ENCODE measurements at places on chromosomes 16 and 17.

DNA sequence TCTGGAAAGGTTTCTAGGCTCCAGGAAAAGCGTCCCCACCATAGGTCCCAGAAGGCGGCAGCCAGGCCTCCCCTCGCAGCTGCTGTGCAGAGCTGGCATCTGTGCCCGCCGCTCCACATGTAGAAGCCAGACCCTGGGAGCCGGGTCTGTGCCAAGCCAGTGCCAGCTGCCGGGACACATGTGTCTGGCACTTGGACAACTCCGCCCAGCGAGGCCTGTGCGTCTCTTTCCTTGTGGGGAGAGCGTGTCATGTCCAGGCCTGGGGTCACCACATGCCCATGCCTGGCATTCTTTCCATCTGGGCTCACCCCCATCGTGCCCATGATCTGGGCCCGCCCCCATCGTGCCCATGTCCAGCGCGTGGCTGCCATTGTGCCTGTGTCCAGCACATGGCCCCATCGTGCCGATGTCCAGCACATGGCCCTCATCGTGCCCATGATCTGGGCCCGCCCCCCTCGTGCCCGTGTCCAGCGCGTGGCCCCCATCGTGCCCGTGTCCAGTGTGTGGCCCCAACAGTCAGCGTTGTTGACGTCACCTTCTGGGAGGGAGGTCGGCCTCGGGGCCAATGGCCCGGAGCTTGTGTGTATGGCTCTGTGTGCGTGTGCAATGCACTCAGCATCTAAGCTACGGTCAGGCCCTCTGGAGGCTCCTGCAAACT lies 13.3 kb upstream of the ACSF3 start:
- DNase-seq = no peak

DNA sequence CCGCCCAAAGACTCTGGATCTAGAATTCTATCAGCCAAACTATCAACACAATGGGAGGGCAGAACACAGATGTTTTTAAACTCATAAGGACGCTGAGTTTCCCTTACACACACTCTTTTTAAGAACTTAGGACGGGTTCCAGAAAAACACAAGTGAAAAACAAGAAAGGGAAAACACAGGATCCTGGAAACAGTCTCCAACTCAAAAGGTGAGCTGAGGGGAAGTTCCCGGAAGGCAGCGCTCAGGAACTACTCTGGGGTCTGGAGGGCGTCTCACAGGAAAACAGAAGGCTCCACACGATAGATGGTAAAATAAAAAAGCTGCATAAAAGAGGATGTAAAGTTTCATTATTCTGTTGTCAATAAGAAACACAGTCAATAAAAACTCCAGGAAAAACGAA lies 80.2 kb upstream of the DOC2B start:
- DNase-seq = no peak

GRCh38 chr17:49821916-49822315 lies 26.0 kb downstream of the TAC4 start:
- DNase-seq = no peak

DNA sequence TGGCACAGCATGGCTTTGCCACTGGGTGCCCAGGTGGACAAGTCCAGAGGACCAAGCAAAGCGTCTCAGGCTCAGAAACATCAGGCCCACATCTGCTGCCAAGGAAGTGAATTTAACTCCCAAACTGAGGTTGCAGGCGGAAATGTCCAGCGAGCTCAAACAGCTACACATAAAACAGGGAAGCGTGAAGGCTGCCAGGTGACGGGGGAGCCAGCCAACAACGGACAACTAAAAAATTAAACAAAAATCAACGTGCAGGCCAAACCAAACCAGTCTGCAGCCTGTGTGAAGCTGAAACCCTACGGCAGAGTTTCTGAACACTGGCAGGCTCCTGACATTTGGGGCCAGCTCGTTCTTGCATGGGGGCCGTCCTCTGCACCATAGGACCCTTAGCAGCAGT lies 2.5 kb downstream of the TK1 start:
- DNase-seq = no peak

- DNase-seq = no peak
Observed at GRCh38 chr17:336110-337021, 16.2 kb downstream of the RPH3AL start.

DNA sequence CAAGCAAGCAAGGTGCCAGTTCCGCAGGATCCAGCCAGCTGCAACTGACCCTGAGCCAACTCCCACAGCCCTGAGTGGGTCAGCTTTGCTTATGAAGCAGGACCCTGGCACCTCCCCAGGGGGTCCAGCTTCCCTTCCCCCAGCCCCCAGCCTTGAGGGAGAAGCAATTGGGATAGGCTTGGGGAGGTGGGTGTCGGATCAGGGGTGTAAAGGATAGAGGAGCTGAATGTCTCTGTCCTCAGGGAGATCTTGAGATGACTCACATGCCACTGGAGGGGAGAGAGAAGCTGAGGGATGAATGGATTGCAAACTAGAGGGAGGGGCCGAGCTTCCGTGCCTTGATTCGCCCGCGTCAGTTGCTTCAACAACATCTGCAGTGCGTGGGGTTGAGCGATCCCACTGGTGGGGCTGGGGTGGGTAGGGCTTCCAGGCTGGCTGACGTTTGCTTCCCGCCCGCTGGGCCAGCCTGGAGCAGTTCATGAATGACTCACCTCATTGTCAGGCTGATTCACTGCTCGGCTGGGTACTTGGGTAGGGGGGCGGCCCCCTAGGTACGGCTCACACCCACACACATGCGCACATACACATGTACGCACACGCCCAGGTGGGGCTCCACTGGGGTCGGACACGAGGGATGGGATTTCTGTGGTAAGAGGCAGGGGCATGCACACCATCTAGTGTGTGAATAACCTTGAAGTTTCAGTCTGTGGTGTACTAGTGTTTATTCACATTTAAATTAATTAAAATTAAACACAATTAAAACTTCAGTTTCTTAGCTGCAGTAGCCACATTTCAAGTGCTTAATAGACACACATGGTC lies 3.6 kb upstream of the HROB start:
- peak; percentile 82 for DNase-seq

GRCh38 chr17:39761861-39762496 lies 24.2 kb downstream of the GRB7 start:
- no peak for DNase-seq

- DNase-seq = no peak
Observed at GRCh38 chr17:45732926-45733505, 51.1 kb upstream of the CRHR1 start.

DNA sequence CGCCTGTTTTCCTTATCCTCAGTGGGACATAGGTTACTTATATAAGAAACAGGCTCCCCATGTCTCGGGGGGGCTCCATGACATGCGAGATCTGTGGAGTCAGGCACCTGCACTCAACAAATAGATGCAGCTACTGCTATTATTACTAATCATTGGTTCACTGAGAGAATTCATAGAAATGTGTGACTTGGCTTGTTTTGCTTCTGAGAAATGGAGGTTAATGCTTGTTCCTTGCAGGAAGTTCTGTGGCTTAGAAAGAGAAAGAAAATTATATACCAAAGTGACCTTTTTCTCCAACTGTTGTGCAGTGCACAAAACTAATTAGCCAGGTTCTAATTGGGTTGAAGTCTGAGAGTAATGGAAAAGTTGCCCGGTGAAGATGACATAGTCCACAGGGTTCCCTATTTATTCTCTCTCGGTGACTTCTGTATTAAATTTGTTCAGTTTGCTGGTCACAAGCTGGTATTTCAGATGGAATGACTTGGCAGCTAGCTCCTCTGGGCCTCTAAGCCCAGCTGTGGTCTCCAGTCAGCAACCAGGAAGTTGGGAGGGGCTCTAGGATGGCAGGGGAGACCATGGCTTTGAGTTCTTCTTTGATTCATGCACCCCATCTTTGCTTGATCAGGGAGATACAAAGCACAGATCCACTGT lies 17.6 kb upstream of the MAF start:
- no peak for DNase-seq

DNA sequence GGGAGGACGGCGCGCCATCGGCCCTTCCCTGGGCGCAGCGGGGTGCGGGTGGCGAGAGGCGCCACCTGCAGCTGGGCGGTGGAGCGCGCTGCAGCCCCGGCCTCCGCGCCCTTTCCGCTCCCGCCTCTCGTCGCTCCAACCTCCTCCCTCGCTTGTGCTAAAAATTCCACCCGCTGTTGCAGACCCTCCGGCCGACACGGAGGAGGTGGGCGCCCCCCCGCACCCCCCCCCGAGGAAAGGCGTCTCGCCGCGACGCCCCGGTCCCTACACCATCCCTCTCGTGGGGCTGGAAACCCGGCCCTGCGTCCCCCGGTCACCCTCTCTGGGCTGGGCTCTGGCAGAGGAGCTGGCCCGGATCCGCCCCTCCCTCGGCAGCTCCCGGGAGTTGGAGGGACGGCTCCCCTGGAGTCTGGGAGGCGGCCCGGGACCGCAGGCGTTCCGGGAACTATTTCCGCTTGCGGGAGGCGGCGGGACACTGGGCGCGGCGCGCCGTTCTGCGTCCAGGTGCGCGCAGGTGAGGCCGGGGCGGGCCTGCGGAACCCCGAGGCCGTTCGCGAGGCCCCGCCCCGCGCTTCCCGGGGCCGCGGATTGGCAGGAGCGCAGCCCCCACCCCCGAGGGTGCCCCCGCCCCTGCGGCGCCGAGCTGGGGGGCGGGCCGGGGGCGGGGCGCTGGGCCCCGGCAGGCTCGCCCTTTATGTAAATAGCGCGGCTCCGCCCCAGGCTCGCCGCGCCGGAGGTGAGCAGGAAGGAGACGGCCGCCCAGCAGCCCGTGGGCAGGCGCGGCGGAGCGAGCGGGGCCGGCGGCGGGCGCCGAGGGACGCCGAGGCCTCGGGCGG lies at the start of gene LLGL2:
Gene LLGL2, plus strand, starts transcription at position 728 of the 836 bp plus-strand sequence. CDS start 17,730 bp downstream, outside the sequence.
- DNase-seq = peak; percentile 94

DNA sequence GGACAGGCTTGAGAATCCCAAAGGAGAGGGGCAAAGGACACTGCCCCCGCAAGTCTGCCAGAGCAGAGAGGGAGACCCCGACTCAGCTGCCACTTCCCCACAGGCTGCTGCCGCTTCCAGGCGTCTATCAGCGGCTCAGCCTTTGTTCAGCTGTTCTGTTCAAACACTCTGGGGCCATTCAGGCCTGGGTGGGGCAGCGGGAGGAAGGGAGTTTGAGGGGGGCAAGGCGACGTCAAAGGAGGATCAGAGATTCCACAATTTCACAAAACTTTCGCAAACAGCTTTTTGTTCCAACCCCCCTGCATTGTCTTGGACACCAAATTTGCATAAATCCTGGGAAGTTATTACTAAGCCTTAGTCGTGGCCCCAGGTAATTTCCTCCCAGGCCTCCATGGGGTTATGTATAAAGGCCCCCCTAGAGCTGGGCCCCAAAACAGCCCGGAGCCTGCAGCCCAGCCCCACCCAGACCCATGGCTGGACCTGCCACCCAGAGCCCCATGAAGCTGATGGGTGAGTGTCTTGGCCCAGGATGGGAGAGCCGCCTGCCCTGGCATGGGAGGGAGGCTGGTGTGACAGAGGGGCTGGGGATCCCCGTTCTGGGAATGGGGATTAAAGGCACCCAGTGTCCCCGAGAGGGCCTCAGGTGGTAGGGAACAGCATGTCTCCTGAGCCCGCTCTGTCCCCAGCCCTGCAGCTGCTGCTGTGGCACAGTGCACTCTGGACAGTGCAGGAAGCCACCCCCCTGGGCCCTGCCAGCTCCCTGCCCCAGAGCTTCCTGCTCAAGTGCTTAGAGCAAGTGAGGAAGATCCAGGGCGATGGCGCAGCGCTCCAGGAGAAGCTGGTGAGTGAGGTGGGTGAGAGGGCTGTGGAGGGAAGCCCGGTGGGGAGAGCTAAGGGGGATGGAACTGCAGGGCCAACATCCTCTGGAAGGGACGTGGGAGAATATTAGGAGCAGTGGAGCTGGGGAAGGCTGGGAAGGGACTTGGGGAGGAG lies at the start of gene CSF3:
Gene CSF3, plus strand, starts transcription at position 436 of the 993 bp plus-strand sequence. Its CDS starts 35 bp downstream, at position 471.
- peak; percentile 50 for DNase-seq

- DNase-seq = no peak
Observed at GRCh38 chr17:66793814-66794213, 41.1 kb upstream of the CACNG5 start.

GRCh38 chr16:88359008-88359407 lies 23.8 kb upstream of the ZNF469 start:
- DNase-seq = no peak

- DNase-seq = no peak
Observed at GRCh38 chr17:81244358-81245023, 5.4 kb downstream of the NDUFAF8 start.

- no peak for DNase-seq
Observed at GRCh38 chr16:17777408-17777863, 306.7 kb upstream of the XYLT1 start.

GRCh38 chr16:23509782-23510163 lies 521 bp downstream of the GGA2 start:
- DNase-seq = no peak

DNA sequence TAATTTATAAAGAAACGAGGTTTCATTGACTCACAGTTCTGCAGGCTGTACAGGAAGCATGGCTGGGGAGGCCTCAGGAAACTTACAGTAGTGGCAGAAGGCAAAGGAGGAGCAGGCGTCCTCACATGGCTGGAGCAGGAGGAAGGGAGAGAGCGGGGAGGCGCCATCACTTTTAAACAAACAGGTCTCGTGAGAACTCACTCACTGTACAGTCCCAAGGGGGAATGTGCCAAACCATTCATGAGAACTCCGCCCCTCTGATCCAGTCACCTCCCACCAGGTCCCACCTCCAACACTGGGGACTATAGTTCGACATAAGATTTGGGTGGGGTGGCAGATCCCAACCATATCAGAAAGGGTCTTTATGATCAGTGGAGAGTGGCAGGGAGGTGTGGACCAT lies 392.4 kb upstream of the TNRC6C start:
- no peak for DNase-seq

GRCh38 chr16:4426021-4426684 lies 485 bp downstream of the DNAJA3 start:
- DNase-seq = peak; percentile 49

DNA sequence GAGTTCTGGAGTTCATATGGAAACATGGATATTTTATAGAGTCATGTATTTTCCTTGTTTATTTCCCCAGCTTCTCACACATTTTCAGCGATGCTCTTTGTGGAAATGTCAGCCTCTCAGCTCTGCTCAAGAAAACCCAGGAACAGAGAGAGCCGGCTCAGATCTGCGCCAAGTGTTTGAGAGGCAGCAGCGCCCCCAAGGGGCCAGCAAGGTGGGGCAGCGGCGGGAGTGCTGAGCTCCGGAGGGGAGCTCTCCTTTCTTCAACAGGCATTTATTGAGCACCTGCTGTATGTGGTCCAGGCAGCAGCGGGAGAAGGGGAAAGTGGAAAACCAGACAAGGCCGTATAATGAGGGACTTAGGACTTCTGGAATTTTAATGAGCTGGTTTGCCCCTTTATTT lies 421.1 kb upstream of the C16orf82 start:
- DNase-seq = peak; percentile 30

DNA sequence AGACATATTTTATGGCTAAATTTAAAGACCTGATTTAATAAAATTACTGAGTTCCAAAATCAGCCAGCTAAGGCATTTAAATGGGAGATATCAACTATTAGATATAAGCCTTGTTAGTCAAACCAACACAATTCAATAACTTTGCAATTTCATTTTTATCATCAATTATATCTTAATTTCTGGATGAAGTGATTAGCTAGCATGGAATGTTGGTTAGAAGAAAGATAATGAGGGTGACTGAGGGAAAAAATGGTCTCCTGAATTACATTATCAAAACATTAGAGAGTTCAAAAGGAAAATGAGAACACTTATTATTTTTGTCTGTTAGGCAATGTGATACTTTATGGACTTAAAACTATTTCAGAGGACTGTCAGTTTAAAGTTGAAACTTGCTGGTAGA lies 525.7 kb downstream of the CDH11 start:
- DNase-seq = no peak

Data from HuH-7 (cell line).